Motor neuron (in vitro differentiated cells): ENCODE measurements at places on chromosomes 4 and X. TPM values are rescaled to one million over a fixed set of nuclear protein-coding genes. Genes with fewer than 3 reads are reported as not detected.

TACR3 gene
- total RNA-seq = 0.05 TPM in 1 of 2 replicates, not detected in the other

GRCh38 chr4:2598511-2599303, 62.3 kb downstream of the FAM193A start:
- ATAC-seq = peak; percentile 33

GRCh38 chr4:8688908-8689445, 96.4 kb downstream of the CPZ start:
- ATAC-seq = no peak

DMP1 gene
- not detected in 2 replicates for total RNA-seq

DNA sequence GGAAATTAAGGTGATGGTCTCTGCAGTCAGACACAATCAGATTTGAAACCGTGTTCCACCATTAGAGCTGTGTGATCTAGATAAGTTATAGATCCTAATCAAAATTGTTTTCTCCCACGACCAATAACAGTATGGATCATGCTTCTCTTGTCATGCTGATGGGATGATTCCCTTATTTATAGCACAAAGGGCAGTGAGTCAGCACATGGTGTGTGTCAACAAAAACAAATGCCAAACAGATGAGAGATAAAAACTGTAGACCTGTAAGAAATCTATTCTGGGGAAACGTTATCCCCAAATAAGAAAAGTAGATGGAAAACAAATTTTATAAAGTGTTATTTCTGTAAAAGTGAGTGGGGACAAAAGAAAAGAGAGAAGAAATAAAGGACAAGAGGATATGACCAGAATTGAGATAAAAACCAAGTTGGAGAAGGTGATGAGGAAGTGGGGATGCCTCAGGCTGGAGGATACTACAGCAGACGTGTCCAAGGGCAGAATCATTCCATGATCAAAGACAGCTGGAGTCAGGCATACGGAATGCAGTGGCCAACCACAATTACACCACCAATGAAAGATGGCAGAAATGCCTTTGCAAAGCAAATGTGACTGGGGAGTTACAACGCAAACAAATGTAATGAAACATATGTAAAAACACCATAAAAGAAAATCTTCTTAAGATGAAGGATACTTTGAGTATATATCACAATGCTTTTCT, 377.8 kb upstream of the PRKX start:
- no peak for ATAC-seq

SPACA5 gene
- not detected in 2 replicates for total RNA-seq

LUZP4 gene
- 0.20 TPM in 1 of 2 replicates, not detected in the other for total RNA-seq

USP9X gene
- 52.5 and 58.8 TPM in 2 replicates for total RNA-seq

DNA sequence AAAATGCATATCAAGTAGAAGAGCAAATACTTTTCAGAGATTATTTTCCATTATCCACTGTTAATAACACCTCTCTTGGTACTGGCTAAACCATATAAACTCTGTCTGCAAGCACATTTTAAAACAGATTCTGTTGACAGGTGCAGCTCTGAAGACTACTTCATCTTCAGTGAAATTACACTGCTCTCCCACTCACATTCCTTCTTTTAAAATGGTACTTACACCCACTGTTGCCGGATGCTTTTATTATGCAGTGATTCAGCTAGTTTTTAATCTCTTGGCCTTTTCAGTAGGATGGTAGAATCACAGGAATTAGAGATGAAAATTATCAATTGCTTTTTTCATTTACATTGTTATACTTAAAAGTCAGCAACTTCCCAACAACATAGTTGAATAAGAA, 381.6 kb downstream of the GASK1B start:
- no peak for ATAC-seq

DNA sequence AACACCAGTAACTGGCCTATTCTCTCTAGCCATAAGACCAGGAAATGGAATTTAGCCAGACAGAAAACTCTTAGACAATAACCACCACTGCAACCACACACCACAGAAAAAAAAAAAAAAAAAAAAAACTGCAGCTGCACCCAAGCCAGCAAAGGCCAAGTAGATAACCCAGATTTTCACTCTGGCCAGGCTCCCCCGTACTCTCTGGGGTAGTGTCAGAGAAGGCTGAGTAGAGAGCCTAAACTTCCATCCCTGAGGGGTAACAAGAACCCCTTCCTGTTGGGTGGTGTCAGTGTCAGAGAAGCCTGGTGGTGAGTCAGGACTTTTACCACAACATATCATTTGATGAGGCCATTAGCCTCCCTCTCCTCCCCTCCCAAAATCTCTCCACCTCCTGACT, 5.6 kb upstream of the DLG3 start:
- ATAC-seq = no peak

CLIC2 gene
- 5.9 and 11.5 TPM in 2 replicates for total RNA-seq

DNA sequence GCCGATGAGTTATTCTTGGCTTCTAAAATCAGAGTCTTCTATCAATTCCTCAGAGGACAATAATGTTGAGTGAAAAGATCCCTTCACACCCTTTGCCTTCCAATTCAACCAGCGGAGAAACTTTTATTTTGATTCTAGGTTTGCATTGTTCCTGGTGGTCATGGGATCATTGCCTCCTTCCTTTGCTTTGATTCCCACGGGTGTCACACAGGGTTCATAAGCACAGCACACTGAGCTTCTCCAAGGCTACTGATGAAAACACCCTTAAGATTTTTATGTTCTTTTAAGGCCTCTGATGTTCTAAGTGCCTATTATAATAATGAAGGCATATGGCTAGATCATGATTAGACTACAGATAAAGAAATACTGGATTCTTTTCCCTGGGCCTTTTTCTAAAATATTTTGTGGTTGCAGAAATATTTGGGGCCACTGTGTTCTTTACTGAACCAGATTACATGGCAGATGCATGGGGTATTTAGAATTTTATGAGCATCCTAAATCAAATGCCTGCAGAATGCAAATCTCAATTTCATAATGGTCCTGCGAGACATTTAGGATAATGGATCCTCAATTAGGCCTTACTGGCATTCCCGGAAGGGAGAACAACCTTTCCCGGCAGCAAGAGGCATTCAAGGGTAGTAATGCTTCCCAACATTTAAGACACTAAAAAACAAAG, 43.9 kb upstream of the FGFBP2 start:
- peak; percentile 42 for ATAC-seq

DNA sequence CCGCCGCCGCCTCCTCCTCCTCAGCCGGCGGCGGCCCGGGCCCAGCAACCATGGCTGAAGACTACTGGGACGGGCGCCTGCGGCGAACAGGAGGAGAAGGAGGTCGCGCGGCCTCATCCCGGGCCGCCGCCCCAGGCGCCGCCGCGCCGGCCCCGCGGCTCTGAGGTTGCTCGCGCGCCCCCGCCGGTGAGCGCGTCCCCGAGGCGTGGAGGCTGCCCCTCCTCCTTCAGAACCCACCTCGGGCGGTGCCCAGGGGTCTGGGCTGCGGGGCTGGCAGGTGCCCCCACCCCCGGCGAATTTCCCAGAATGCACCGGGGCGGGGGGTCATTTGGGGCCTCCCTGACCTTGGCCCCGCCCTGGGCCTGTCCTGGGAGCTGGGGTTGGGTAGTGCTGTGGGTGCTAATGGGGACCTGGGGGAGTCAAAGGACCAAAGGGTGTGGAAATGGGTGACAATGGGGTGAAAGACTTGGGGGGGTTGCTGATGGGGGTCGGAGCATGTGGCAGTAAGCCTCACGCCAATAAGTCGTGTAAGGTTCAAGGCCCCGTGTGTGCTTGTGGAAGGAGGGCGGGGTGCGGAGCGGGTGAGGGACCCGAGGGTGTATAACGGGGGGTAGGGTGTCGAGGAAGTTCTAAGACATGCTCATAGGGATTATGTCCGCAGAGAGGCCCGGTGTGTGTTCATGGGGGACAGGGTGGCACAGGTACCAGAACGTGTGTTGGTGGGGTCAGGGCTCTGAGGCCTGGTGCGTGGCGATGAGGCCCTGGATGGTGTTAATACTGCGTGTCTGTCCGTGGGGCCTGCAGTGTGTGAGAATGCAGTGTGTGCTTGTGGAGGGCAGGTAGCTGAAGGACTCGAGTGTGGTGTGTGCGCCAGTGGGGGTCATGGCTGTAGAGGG, 687 bp downstream of the CDK16 start:
- peak; percentile 13 for ATAC-seq

GRCh38 chr4:125705681-125706080, 390.9 kb downstream of the FAT4 start:
- no peak for ATAC-seq

- no peak for ATAC-seq
Measured at GRCh38 chr4:74223801-74224200, 65.9 kb downstream of the MTHFD2L start.

ACE2 gene
- 0.18 TPM in 1 of 2 replicates, not detected in the other for total RNA-seq

- peak; percentile 33 for ATAC-seq
Measured at GRCh38 chr4:128812442-128813235, 3.1 kb downstream of the JADE1 start.

DNA sequence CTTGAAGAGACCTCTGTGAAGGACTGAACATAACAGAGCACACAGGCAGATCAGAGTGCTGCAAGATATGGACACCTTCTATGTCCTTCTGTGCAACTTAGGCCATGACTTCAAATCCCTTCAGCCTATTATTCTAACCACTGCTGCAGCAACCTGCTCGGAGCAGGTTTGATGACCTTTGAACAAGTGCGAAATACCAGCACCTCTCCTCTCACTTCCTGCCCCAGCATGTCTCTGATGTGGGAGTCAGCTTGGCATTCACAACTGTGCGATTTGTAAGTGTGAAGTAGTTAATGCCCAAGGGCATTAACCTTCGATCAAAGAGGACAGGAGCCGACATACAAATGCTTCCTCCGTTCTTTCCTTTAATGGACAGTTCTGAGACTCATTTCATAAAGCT, 1.6 kb upstream of the EXOC1 start:
- ATAC-seq = no peak

CRMP1 gene
- total RNA-seq = 433 and 439 TPM in 2 replicates

DNA sequence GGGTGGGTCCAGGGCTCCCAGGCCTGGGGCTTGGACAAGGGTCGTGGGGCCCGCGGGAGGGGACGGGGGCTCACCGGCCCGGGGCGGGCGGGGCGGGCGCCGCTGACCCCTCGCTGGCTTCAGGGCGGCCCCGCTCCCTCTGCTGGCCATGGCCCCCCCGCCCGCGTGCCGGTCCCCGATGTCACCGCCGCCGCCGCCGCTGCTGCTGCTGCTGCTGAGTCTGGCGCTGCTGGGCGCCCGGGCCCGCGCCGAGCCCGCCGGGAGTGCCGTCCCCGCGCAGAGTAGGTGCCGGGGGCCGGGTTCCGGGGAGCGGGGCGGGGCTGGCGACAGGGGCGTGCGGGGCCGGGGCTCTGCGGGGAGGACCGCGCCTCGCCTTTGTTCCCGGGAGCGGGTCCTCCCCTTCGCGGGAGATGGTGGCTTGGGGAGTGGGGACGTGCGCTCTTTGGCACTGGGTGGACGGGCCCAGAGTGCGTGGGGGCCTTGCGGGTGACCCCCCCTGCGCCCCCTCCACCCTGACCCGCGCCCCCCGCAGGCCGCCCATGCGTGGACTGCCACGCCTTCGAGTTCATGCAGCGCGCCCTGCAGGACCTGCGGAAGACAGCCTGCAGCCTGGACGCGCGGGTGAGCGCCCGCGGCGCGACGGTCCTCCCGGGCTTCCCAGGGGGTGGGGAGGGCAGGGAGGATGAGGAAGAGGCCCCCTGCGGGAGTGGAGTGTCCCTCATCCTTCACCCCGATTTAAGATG, 16.8 kb upstream of the NAT8L start:
- ATAC-seq = peak; percentile 61

GRCh38 chrX:40853816-40854123, 118.4 kb upstream of the MED14 start:
- peak; percentile 8 for ATAC-seq

PITX2 gene
- total RNA-seq = 0.05 and 0.69 TPM in 2 replicates

- ATAC-seq = peak; percentile 92
Measured at GRCh38 chr4:1693131-1693896, 9.2 kb upstream of the FAM53A start.

DNA sequence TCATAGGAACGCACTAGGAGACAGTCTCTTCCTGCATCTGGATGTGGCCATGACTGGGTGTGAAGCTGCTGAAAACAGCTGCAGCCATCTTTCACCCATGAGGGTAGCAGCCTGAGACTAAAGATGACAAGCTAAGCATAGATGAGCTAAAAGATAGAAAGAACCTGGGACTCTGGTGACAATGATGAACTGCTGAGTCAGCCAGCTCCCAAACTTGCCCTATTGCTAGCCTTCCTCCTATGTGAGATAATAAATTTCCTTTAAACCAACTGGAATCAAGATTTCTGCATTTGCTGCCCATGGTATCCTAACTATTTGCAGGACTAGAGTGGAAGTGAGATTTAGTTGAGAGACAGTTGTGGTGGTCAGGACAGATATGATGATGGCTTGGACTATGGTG, 21.0 kb upstream of the PI4K2B start:
- no peak for ATAC-seq

FAAH2 gene
- total RNA-seq = 1.1 and 1.3 TPM in 2 replicates

DNA sequence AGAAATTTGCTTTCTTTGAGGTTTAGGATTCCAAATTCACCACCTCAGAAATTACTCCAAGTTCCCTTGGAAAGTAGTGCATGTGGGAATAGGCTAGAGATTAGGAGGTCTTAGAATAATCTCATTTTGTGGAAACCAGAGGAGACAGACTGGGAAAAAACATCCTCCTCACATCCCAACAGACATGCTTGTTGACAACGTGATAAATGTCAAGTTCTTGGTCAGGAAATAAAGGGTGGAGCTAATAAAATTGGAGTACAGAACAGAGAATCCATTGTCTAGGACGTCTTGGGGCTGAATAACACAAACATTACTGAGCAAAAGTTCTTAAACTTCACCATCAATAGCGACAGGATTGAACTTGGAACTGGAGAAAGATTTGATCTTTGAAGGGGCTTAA, 233.4 kb downstream of the PABPC4L start:
- no peak for ATAC-seq

- ATAC-seq = no peak
Measured at GRCh38 chrX:26845056-26845455, 618.1 kb downstream of the PPP4R3C start.

LRIT3 gene
- 0.25 and 0.32 TPM in 2 replicates for total RNA-seq

GRCh38 chr4:85512446-85513205, 37.7 kb downstream of the ARHGAP24 start:
- peak; percentile 49 for ATAC-seq

DNA sequence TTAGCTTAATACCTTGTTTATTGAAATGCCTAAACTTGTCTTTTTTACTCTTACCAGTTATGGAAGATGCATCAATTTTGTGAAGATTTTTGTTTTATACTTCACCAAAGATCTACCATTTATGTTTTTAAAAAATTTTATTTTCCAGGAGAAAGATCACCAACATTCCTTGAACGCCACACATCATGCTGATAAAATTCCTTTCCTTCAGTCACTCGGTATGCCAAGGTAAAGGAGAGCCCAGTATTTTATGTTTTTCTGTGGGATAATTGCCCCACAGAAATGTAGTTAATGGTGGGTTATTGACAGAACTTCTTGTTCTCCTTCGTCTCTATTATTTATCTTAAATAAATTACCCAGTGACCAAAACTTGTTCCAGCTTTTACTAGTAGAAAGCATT, 217.0 kb downstream of the GC start:
- ATAC-seq = no peak

DNA sequence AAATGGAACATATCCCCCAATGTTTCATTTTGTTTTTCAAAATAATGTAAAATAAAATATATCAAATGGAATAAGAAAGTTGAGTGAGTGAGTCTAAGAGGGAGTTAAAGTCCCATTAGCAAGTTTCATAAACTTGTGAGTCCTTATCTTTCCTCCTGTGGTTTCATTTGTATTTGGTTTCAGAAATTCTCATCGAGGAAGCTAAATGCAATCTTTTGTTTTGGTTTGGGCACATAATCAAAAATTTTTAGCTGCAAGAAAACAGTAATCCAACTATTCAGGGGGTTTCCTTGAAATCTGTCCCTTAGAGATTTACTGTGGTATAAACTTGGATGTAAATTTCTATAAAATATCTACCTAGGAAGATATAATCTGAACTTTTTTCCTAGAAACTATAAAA, 124.2 kb downstream of the CAMK2D start:
- ATAC-seq = no peak
